ENCODE measurements at places on chromosomes 2 and 18.

- DNase-seq = no peak
These were observed 177.5 kb downstream of the LPIN1 start for GRCh38 chr2:11923935-11924334.

DNA sequence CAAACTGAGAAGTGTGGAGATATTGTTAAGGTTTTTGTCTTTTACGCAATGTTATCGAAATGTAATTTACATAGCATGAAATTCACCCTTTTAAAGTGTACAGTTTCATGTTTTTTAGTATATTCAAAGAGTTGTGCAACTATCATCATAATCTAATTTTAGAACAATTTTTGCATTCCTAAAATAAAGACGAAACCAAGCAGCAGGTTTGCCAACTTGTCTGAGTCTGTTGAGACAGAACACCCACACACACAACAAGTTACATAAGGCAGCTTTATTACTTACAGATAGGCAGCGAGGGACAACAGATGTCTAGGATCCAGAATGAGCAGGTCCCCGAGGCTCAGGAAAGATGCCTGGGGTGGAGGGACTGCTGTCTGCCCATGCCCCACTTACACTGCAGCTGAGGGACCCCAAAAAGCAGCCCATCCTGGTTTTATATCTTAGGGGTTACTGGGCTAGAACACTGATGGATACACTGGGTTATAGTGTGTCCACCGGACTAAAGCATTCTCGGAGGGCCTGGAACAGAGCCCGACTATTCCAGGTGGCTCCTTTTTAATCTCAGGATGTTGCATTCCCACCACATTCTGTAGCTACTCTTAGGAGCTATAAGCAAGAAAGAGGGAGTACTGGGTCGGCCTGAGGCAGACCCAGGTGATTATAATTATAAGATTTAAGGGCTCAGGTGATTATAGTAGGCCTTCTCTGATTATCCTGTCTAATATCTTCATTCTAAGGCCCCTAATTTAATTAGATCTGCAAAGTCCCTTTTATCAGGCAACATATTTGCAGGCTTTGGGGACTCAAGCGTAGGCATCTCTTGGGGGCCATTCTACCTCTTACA, 150.2 kb upstream of the DOK6 start:
- no peak for DNase-seq

- DNase-seq = peak; percentile 33
These were observed 117.1 kb upstream of the STPG4 start for GRCh38 chr2:47272031-47272864.

- no peak for DNase-seq
These were observed 44.6 kb downstream of the WDFY1 start for GRCh38 chr2:223900531-223900930.

- no peak for DNase-seq
These were observed 40.2 kb downstream of the INPP4A start for GRCh38 chr2:98484652-98485452.

- no peak for DNase-seq
These were observed 1275.2 kb upstream of the CRIM1 start for GRCh38 chr2:35080231-35080910.

GRCh38 chr2:62964671-62965070, 86.0 kb upstream of the OTX1 start:
- DNase-seq = no peak

DNA sequence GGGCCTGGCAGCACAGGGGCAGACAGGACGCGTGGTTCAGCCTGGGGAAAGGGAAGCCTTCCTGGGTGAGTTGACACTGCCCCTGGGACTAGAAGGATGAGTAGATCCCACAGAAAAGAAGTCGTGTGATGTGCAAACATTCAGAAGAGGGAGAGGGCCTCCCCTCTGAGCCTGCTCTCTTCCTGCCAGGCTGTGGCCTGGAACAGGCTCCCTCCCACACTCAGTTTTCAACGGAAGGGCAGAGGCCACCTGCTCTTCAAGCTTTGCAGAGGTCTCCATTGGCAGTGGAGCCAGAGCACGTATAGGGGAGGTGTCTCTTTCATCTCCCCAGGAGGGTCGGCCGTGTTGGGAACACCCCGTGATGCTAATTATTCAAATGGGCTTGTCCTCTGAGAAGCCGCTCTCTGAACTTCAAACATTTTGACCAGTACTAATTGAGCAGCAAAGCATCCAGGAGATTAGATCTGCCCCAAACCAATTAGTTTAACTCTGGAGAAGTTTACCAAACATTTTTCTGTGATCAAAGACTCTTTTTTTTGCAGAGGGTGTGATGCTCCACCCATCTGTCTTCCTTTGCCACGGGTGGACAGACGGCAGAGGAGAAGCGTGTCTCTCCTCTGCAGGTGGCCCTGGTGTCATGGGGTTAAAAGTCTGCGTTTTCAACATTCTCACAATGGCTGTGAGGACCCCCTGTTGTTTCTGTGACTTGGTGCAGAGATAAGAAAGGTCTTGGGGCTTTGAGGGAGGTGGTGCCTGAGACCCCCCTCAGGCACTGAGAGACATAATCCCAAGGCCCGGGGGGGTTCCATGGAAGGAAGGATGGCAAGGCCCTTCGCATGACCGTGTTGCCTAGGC, 29.5 kb upstream of the ODC1 start:
- no peak for DNase-seq

GRCh38 chr18:3526421-3527354, 76.7 kb downstream of the TGIF1 start:
- no peak for DNase-seq

GRCh38 chr2:63064197-63064596, 13.6 kb downstream of the OTX1 start:
- no peak for DNase-seq

GRCh38 chr18:55738483-55739114, 150.6 kb upstream of the TCF4 start:
- no peak for DNase-seq

DNA sequence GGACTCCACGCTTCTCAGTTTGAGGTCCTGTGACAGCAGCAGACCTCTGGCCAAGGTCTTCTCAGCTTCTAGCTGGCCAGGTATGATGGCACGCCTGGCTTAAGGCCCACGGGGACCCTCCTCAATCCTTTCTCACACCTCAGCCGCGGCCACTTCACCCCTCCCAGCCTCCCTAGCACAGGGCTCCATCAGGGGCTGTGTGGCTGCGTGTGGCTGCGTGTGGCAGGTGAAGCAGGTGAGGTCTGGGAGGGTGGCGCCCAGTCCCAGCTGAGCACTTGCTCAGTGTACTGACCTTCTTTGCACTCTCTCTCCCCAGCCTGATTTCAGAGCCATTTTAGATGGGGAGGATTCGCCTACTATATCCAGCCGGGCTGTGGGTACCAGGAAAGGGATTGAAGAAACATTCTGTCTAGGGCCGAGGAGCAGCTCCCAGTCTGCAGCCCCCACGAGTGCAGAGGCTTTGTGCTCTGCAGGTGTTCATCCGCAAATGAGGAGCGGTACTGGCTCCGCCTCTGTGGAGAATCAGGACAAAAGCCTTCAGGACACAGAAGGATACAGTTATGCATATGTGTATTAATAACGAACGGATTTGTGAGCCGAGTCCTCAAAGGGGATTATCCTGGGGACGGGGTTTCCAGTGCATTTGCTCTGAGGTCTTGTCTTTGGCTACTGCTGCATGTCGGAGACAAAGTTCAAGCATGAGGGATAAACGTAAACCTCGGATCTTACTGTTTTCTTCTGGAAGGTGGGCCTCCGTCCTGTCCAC, 236.9 kb upstream of the RAB6C start:
- no peak for DNase-seq

- DNase-seq = no peak
These were observed 266.2 kb downstream of the ASXL3 start for GRCh38 chr18:33844232-33844631.

- DNase-seq = no peak
These were observed 9.3 kb upstream of the OTOF start for GRCh38 chr2:26487192-26487591.

- DNase-seq = no peak
These were observed 38.9 kb downstream of the METAP1D start for GRCh38 chr2:172038604-172039003.

GRCh38 chr2:33336036-33336625, 140.3 kb upstream of the RASGRP3 start:
- DNase-seq = no peak

GRCh38 chr2:25894135-25894830, 16.0 kb upstream of the ASXL2 start:
- no peak for DNase-seq

DNA sequence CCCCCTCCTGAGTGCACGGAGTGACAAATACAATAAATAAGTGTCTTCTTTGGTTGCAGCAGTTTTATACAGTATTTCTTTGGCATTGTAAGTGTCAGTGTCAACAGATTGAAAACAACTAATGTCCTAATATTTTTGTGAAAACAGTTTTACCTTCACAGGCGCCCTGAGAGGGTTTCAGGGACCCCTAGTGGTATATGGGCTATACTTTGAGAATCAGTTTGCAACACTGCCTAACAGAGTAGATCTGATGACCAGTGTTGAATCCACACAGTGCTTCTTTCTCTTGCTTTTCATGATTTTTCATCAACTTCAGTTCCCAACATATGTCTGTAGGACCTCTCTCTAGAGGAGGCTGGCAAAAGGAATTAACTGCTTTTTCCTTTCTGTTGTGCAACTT, 162.2 kb downstream of the PRPF40A start:
- no peak for DNase-seq

GRCh38 chr2:15990151-15991101, 50.1 kb downstream of the MYCN start:
- DNase-seq = no peak

- DNase-seq = no peak
These were observed 8.2 kb downstream of the SCTR start for GRCh38 chr2:119516121-119516520.

DNA sequence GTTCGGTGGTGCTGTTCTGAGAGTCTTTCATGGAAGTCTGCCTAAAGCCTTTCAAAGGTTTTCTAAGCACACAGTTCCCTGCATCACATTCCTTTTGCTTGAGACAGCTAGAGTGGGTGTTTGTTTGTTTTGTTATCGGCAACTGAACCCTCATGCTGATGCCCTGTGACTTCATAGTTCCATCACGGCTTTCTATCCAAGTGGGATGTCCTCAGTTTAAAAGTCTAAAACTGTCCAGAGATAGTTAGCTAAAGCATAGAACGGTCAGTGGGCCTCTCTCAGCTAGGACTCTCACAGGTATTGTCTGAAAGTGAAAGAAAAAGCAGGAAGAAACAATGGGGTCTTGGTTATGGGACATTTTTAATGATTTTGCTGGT, 337.3 kb downstream of the OSR1 start:
- no peak for DNase-seq

DNA sequence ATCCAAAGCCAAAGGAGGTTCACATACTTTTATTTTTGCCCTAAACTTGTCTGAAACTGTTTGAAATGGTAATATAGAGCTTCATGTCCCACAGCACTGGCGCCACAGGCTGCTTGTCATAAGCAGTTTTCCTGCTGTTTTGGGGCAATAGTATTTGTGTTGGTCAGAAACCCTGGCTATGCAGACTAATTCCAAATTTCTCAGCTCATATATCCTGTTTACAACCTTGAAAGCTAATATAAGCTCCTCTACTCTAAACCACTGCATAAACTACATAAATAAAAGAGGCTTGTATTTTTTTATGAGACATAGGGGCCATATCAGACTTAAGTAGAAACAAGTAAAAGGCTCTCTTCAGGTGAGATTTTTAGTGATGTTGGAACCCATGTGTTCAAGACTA, 736.8 kb upstream of the ID2 start:
- no peak for DNase-seq

- no peak for DNase-seq
These were observed 60.0 kb downstream of the MYO1B start for GRCh38 chr2:191304939-191305875.

DNA sequence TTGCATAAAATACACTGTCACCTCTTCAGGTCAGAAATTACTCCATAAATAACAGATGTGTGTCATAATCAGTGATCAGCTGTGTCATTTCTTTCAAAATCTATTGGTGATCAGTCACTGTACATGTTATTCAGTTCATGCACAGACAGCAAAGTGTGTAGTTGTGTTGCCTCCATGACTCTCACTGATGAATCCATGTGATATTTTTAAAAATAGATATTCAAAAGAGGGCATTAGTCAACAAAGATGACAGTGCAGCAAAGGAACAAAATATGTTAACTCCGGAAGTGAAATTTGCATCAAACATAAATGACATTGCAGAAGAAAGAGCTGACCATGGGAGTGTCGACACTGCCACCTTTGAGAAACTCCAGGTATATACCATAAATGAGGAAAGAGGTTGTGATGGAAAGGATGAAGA, 17.1 kb upstream of the MCM6 start:
- no peak for DNase-seq

GRCh38 chr2:68423966-68424650, 43.0 kb downstream of the FBXO48 start:
- DNase-seq = no peak

GRCh38 chr2:218009231-218009630, 6.4 kb upstream of the TNS1 start:
- no peak for DNase-seq

DNA sequence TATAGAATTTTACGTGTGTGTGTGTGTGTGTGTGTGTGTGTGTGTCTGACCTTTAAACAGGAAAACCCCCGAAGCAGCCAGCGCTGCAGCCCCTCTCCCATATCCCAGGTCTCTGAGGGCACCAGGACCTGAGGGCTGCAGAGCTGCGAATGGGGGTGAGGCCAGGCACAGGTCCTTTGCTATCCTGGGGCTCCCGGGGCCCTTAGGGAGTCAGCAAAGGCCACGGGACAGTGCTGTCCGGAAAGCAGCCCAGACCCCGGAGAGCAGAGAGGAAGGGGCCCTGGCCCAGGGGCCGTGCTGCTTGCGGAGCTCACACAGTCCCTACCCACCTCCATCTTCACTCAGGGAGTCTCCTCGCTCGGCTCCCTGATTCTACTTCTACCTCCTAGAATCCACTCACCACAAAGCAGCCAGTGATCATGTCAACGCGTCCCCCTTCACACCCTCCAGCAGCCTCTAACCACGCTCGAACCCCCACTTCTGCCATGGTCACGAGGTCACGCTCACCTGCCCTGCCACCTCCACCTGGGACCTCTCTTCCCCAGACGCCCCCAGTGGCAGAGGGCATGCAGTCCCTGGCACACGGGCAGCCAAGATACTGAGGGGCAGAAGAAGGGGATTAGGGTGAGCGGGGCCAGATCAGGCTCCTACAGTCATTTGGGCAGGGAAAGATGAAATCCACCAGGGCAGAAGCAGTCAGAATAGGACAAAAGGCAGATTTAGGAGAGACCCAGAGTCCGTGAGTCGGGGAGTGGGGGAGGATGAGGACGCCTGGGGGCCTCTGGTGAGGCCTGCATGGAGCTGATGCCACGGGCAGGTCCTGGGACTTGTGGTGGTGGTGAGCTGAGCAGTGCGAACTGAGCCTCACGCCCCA, 86.7 kb downstream of the USP40 start:
- DNase-seq = no peak

- DNase-seq = peak; percentile 39
These were observed 28.2 kb upstream of the BCL11A start for GRCh38 chr2:60581433-60582282.

- no peak for DNase-seq
These were observed 25.9 kb downstream of the GCG start for GRCh38 chr2:162126111-162126519.

DNA sequence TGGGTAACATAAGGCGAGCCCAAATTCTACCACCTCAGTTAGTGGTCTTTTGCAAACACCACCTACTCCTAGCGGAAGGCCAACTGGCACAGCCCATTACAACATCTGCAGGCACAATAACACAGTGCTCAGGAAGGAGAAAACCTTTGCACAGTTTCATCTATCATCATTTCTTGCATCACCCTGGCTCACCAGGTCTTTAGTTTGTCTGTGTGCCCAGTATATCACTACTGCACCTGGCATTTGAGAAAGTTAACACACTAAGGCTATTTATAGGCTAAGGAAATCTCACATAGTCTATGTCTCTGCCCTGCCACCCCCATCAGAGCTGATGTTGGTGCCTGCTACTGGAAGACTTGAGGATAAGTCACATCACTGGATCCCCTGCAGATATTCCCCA, 484.0 kb downstream of the SATB2 start:
- DNase-seq = no peak

- no peak for DNase-seq
These were observed 633 bp downstream of the MALT1 start for GRCh38 chr18:58671632-58672564.

Measured in activated CD4-positive, alpha-beta T cell treated with anti-CD3 and anti-CD28 coated beads for 24 hours (primary cell).